ENCODE measurements at places on chromosomes 3 and 15.

DNA sequence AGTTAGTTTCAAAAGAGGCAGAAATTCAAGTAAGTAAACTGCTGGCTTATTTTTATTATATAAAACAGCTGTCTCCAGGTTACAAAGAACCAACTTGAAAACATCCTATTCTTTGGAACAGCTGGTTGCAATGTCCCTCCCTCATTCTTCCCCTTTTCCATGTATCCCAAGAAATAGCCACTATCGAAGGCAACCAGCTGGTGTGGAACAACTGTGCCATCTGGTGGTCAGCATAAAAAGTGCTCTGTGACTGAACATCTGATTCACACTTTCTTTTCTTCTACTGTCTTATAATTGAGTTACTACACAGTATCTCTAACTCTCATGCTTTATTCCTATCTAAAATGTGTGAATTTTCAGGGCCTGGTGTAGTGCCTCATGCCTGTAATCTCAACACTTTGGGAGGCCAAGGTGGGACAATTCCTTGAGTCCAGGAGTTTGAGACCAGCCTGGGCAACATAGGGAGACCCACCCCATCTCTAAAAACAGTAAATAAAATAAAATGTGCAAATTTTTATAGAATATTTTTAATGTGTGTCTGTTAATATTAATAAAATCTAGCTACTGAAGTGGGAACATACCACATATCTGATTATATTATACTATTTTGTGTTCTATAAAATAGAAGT is 9.6 kb downstream of the OSBPL11 start:
- DNase-seq, result peak; percentile 37

- DNase-seq, result no peak
Measured at GRCh38 chr3:194696702-194697101, 11.0 kb downstream of the FAM43A start.

- DNase-seq, result no peak
Measured at GRCh38 chr3:97817965-97818364, 3.8 kb upstream of the CRYBG3 start.

DNA sequence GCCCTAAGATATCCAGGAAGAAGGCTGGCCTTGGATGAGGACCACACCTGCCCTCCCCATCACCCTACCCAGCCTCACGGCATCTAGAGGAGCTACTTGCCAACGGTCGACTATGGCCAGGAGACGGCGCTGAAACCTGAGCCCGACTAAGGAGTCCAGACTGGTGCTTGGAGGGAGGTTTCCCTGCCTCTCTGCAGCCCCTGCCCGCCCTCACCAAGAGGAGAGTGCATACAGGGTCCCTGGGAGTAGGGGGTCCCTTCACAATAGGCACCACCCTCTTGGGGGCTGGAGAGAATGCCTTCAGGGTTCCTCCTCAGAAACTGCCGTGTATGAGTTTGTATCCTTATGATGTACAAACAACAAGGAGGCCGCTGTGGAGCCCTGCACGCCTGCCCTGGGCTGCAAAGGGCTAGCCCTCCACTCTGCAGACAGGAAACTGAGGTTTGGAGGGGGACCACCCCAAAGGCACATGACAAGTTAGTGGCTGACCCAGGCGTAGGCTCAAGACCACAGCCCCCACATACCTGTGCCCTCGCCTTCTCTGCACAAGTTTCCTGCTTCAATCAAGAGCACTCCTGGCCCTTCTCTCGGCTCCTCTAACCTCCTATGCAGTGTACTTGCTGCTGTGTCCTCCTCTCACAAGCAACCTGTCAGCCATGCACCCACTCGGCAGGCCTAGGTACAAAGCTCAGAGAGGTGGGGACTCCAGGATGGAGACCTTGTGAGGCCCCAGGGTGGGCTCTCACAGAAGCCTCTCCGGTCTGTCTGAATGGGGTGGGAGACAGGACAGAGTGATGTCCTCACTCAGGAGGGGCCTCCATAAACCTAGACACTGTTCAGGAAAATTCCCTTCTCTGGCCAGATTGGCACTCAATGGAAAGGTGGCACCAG is 7.4 kb downstream of the KLF15 start:
- DNase-seq, result no peak

GRCh38 chr3:117483839-117484238 is 774.3 kb downstream of the TUSC7 start:
- no peak for DNase-seq

GRCh38 chr3:63471781-63472180 is 180.7 kb upstream of the SNTN start:
- no peak for DNase-seq

DNA sequence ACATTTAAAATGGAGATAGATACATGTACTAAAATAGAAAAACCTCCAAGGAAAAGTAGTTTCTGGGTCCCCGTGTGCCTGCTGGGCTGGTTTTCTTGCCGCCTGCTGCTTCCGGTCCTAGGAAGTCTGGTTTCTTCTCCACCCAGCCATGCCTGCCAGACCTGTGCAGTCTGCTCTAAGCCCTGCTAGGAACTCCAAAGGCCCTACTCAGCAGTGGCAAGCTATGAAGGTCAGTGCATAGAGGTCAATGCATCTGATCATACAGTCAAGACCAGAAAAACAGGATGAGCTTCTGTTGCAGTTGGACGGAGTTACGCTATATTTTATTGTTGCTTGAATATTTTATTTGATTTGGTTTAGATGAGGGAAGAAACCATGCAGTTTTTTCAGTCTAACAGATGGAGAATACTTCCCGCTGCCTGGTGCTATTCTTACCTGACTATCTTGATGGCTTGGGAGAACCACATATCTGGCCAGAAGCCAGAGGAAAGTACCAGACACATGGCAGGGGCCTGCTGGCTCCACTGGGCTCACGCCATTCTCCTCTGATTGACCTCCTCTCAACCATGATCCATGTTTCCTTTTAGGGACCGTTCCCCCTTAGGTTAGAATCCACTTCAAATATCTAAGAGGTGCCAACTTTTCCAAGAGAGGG is 226.8 kb upstream of the ST8SIA2 start:
- DNase-seq, result no peak

DNA sequence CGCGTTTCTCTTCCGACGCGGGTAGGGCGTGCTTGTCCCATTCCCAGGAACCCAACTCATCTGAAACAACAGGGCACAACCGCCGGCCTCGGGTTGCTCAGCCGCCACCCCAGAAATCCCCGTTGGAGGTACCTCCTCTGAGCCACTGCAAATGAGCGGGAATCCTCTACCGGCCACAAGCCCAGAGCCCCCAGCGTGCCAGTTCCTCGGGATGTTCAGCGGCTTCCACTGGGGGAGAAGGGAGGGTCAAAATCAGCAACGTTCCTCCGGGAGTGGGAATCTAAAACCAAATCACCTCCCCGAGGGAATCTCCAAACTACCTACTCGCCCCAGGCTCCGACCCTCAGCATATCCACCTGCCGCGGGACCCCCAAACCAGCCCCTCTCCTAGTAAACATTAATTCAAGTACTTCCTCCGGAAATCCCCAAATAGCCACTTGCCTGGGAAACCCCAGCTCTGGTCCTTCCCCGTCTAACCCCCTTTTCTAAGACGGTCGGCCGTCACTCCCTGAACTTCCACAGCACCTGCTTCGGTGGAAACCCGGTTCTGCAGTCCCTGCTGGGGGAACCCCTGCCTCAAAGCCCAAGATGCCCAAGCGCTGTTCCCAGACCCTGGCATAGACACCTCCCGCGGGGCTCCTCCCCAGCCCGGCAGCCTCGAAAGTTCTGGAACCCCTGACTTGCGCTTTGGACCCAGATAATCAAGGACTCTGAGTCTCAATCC is 887 bp downstream of the OXTR start:
- no peak for DNase-seq

- no peak for DNase-seq
Measured at GRCh38 chr3:195056506-195056905, 214.5 kb downstream of the XXYLT1 start.

DNA sequence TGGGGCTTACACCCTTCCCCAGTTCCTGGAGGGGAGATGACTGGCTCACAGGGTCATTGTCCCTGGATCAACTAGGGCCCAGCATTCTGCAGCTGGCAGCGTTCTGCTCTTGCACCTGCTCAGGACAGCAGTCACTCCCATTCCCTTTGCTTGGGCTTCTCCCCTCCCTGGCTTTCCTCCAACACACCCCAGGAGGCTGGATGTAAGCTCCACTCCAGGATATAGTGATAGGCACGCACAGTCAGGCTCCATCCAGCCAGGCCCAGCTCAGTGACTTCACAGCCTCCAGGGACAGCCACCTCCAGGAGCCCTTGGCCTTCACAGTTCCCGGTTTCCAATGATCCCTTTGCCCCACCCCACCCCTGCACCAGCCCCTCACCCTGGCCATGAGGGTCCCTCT is 1.9 kb downstream of the SPTBN5 start:
- DNase-seq, result no peak

- no peak for DNase-seq
Measured at GRCh38 chr15:99514306-99514705, 51.5 kb upstream of the MEF2A start.

DNA sequence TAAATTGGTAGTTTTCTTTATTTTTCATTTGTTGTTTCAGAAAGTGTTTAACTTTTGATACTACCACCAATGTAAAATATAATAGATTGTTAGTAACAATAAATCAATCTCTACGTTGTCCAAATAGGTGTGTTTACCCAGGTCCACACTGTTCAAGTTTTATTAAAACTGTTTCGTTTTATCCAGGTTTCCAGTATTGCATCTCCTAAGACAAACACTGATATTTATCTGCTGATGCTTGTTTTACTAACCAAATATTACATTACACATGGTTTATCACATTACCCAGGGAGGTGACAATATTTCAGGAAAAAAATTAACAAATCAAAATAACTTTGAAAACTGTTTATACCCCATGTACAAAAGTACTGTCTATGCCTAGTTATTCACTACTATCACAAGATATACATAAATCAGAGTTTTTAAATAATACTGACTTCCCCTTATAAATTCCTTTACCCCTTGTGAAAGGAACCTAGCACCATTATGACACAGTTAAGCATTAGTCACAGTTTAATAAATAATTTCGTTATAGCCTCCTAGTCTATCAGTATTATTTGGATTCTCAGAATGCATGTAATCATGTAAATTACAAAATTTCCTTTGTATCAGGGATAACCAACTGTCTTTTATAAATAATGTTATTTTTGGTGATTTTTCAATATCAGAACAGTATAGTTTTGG is 205.3 kb downstream of the ZBTB20 start:
- no peak for DNase-seq

DNA sequence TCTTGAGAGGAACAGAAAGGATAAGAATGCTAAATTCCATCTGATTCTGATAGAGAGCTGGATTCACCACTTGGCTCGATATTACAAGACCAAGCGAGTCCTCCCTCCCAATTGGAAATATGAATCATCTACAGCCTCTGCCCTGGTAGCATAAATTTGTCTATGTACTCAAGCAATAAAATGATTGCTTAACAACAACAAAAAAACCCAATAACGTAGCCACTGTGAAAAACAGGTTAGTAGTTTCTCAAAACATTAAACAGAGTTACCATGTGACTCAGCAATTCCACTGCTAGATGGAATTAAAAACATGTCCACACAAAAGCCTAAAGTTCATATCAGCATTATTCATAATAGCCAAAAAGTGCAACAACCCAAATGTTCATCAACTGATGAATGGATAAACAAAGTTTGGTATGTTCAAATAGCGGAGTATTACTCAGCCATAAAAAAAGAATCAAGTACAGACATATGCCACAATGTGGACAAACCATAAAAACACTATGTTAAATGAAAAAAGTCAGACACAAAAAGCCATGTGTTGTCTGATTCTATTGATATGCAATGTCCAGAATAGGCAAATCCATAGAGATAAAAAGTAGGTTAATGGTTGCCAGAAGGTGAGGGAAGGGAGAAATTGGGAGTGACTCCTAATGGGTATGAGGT is 16.8 kb downstream of the BCL2L10 start:
- no peak for DNase-seq

GRCh38 chr15:74258456-74259291 is 22.5 kb downstream of the CCDC33 start:
- no peak for DNase-seq

DNA sequence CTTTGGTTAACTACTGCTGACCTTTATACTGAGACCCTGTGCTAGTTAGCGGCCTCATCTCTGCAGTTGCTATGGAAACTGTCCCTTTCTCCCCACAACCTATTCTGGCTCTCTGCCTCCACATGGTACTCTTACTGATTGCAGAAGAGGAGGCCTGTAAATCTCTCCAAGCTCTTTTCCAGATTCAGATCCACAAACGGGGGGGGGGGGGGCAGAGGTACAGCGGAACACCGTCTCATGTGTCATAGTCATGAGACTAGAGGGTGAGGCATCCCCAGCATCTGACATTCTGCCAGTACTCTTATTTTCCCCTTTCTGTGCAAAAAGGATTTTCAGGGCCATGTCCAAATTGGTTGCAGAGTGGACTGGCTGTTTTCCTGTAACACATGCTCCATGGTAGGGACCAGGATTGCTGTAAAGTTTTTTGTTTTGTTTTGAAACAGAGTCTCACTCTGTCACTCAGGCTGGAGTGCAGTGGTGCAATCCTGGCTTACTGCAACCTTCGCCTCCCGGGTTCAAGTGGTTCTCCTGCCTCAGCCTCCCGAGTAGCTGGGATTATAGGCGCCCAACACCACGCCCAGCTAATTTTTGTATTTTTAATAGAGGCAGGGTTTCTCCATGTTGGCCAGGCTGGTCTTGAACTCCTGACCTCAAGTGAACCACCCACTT is 8.3 kb upstream of the MAP1A start:
- DNase-seq, result no peak

GRCh38 chr3:1092061-1092460 is 763 bp upstream of the CNTN6 start:
- no peak for DNase-seq

DNA sequence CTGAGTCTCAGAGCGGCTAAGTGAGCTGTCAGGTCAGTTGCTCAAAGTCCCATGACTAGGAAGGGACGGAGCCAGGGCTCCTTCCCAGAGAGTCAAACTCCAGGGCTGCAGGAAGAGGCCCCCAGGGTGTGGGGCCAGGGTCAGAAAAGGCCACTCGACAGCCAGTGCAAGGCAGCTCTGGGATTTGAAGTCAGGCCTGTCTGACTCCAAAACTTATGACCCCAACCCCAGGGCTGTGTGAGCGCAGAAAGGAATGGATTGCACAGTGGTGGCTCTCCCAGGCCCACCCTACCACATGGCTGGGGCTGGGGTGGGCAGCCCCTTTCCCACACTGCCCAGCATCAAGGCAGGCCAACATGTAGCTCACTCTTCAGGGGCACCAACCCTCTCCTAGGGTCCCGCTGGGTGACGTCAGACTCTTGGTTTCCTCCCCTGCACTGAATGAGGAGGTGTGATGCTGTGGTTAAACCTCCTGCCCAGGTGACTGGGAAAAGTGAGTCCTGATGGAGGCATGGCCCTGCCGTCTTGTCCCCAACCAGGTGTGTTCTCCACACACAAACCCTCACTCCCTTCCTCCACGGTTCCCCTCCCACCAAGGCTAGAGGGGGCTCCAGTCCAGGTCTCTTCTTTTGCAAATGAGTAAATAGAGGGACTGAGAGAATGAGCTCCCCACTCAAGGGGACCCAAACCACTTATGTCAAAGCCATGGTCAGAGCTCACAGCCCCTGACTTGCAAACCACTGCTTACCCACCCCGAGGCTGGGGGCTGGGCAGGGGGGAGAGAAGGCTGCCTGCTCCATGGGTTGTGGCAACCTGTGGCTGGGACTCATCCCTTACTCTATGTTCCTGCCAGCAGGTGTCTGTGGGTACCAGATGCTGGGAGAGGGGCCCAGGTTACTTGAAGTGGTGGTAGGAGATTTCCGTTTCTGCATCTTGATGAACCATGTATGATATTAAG is 23.8 kb upstream of the CORO2B start:
- no peak for DNase-seq

- DNase-seq, result no peak
Measured at GRCh38 chr3:23996095-23996524, 51.0 kb downstream of the NR1D2 start.
